CD4-positive, alpha-beta T cell treated with Interleukin-4 for 4 hours (primary cell): ENCODE measurements at places on chromosomes 5 and 9.

DNA sequence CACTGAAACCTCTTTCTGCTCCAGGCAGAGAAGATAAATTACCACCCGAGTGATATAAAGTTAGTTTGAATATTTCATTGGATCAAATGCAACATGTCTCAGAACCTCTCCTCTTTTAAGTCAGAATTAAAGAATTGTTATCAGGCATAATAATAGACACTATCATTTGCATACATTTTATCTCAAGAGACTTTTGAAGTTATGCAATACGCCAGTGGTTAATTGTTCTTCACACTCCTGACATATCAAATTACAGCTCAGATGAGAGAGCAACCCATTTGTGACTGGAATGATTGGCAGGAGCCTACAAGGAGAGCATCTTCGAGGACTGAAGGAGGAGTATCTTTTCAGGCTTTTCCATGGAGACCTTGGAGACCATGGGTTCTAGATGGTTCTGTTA lies 452.2 kb downstream of the KDM4C start:
- no peak for DNase-seq

GRCh38 chr9:18077941-18078678 lies 395.8 kb upstream of the ADAMTSL1 start:
- no peak for DNase-seq

- DNase-seq: no peak
These were observed 17.3 kb upstream of the EGFL7 start for GRCh38 chr9:136645352-136645902.

- no peak for DNase-seq
These were observed 8.6 kb downstream of the HAVCR2 start for GRCh38 chr5:157100140-157100679.

GRCh38 chr5:83653669-83654068 lies 67.0 kb downstream of the HAPLN1 start:
- DNase-seq: no peak

- no peak for DNase-seq
These were observed 43.5 kb upstream of the CAVIN4 start for GRCh38 chr9:100534401-100534800.

DNA sequence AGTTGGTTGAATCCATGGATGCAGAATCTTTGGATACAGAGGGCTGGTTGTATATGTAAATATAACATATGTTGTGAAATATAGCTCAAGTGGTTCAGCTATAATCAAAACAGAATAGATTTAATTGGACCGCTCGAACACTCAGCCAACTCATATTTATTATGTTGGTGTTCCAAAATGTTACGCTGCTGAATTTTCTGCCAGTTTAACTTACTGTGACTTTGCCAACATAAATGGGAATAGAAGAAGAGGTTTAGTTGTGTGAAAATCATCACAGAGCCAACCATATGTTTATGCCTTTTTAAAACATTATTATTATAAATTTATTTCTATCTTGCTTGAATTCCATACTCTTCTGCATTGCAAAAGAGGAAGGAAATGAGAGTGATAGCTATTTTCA lies 178.2 kb upstream of the FBXL7 start:
- no peak for DNase-seq

GRCh38 chr5:94218374-94218773 lies 400.0 kb downstream of the KIAA0825 start:
- DNase-seq: no peak

- DNase-seq: no peak
These were observed 401.0 kb upstream of the SLC24A2 start for GRCh38 chr9:20189871-20190270.

DNA sequence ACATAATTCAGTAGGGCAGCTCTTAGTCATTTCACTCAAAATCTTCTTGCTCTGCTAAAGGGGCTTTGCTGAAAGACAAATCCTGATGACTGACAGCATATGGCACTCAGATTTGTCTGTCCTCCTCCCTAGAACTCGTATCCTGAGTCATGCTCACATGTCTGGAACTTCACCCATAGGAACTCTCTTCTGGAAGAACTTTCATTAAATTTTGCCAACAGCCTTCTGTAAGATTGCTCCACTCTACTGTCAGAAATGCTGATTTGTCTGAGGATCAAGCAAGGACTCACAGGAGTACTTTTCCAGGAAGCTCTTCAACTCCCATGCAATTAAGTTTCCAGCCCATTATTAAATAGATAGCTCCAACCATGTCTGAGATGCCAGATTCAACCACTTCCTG lies 59.8 kb upstream of the SNX2 start:
- no peak for DNase-seq

DNA sequence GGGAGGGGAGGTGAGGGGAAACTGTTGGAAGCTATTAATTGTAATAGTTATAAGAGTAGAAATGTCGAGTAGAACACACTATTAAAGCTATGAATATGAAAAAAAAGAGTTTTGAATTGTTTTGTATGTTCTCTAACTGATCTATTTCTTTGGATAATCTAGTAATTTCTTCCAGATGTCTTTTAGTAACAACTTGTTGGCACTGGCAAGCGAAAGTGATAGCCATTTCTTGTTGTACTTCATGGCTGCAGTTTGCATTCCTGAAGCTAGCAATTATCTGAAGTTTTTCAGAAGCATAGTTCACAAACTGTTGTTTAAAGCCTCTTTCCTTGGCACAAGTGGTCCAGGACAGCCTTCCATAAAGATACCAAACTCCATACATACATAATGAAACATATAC lies 49.4 kb upstream of the SPATA31C2 start:
- no peak for DNase-seq

DNA sequence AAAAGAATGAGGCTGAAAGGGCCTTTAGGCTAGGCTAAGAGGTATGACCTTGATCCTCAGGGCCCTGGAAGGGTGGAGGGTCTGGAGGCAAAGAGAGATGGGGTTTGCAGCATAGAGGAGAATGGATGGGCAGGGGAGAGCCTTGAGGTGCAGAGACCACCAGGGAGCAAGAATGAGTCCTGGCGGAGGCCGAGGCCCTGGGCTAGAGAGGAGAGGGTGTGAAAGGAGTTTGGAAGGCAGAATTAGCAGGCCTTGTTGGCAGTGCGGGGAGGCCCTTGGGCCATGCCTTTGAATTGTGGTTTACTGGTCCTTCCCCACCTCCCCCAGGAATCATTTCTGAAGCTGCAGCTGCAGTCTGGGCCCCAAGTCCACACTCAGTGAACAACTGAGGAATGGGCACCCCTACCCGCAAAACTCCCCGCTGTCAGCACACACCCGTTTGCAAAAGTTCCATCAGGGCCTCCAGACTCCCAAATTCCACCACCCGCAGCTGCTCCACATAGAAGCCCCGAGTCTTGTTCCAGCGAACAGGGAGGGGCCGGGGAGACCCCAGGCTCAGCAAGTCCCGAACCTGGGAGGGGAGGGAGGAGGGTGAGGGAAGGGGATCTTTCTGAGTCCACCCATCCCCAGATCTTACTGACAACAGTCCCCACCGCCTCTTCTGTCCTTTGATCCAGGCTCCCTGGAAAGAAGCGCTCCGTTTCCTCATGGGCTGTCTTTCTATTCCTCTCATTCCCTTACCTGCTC lies 2.1 kb downstream of the KIF12 start:
- DNase-seq: no peak

GRCh38 chr9:32906213-32906612 lies 95.2 kb downstream of the APTX start:
- no peak for DNase-seq

DNA sequence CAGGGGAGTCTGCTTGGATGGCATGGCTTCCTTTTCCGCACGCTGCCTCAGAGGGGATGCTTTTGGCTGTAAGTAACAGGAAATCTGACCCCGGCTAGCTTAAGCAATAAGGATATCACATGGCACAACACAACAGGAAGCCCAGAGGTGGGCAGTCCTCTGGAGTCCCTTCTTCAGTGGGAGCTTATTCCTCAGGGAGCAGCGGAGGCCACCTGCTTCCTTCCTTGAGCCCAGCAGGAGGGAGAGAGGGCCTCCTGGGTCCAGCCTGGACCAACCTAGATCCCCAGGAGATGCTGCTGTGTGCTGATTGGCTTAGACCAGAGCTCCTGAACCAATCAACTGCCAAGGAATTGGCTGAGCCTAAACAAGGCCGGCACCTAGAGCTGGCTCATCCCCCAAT lies 66.3 kb downstream of the C9orf50 start:
- no peak for DNase-seq

DNA sequence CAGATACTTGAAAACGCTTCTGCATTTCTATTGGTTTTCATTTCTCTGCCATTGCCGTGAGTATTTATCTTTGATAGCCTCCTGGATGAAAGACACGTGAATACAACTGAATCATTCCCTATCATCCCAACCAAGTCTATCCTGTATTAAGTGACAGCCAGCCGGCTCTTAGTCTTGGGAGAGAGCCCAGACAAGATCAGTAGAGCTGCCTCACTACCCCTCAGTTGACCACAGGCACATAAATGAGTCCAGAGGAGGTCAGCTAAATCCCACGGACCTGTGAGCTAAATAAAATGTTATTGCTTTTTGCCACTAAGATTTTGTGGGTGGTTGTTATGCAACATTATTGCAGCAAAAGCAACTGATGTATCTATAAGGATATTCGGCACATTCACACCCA lies 639.0 kb upstream of the ACO1 start:
- DNase-seq: no peak

DNA sequence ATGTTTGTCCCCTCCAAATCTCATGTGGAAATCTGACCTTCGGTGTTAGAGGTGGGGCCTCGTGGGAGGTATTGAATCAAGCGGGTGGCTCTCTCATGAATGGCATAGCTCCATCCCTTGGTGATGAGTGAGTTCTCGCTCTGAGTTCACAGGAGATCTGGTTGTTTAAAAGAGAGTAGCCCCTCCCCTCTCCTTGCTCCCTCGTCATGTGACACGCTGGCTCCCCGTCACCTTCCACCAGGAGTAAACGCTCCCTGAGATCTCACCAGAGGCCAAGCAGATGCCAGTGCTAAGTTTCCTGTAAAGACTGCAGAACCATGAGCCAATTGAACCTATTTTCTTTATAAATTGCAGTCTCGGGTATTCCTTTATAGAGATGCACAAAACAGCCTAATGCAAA lies 74.5 kb downstream of the RASEF start:
- no peak for DNase-seq

- DNase-seq: no peak
These were observed 179.0 kb downstream of the TAF11L14 start for GRCh38 chr5:17813214-17813613.

DNA sequence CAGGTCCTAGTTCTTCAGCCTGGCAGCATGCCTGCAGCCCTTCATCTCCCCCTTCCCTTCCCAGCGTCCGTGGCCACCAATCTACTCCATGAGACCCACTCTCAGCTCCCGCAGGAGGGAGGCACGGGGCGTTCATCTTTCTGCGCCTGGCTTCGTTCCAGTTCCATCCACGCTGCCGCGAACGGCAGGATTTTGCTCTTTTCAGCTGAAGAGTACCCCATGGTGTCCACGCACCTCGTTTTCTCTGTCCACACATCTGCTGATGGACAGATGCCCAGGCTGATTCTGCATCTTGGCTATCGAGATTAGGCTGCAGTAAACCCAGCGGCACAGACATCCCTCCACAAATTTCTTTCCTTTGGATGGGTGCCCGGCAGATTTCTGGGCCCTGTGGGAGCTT lies 30.5 kb upstream of the NKD2 start:
- DNase-seq: no peak

DNA sequence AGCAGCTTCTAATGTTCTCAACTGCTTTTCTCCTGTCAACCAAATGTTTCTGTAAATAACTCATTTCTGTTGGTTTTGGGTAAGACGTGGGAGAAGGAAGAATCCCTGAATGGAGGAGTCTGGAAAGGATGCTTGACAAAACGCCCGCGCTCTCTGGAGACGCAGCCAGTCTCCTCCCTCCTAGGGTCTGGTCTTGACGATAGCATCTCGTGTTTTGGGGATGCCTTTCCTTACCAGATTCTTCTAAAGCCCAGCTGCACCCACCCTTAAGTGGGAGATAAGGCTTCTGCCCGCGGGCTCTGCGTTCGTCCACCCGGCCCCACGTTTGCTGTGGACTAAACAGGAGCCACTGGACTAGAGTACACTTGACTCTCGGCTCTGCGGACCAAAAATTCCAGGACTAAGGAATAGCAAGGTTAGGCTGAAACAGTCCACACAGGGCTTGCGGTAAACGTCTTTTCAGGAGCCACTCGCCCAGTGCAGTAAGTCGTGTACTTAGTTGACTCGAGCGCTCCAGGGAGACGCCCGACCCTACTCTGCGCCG lies 491 bp upstream of the CTSL start:
- DNase-seq: no peak

DNA sequence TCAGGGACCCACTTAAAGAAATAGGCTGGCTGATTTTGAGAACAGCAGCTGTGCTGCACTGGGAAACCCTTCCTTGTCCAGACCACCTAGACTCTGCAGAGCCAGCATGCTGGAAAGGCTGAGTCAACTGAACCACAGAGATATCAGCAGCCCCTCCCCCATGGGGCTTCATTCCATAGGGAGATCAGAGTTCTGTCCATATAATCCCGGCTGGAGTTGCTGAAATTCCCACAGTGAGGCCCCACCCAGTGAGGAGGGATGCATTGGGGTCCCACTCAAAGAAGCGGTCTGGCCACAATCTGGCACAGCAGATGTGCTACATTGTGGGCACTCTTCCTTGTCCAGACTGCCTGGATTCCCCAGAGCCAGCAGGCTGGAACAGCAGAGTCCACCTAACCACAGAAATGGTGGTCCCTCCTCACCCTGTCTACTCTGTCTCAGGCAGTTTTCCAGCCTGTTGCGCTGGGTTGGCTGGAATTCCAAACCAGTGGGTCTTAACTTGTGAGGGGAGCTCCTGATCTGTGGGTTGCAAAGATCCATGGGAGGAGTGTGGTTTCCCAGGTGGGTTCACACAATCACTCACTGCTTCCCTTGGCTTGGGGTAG lies 127.1 kb downstream of the RNF180 start:
- DNase-seq: no peak

DNA sequence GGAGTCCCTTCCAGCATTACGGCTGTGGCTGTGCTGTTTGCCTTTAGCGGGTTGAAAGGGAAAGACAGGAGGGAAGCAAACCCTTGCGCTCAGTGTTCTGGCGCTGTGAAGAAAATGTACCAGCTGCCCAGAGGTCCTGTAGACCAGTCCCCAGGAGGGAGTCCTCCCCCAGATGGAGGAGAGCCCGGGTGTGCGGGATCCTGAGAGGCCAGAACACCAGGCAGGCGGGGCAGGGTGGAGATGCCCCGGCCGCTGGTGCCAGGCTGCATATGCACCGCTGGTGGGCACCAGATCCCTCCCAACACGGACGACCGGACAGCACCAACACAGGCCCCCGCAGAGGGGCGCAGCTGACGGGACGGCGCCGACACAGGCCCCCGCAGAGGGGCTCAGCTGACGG lies 37.2 kb upstream of the SLC9A3 start:
- DNase-seq: no peak

DNA sequence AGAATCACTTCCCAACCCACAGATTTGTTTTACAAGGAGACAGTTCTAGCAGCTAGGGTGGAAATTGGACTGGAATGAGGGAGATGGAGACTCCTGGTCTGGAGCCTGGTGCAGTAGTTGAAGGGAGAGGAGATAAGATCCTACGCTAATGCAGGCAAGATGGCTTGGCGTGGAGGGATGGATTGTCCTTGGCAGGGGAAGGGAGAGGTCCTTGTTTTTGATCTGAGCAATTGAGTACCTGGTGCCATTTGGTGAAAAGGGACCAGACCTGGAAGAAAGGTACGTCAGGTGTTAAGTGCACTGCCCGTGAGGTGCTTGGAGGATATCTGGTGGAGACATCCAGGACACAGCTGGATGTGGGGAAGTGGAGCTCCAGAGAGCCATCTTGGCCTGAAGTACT lies 35.7 kb downstream of the ANGPTL2 start:
- no peak for DNase-seq
